Stimulated activated naive CD8-positive, alpha-beta T cell treated with anti-CD3 and anti-CD28 coated beads, Interleukin-15, Interleukin-2, amounts not matched to agents 100 U/mL and 50 U/mL, for 24 hours (primary cell): ENCODE measurements at places on chromosomes 7 and 10.

DNA sequence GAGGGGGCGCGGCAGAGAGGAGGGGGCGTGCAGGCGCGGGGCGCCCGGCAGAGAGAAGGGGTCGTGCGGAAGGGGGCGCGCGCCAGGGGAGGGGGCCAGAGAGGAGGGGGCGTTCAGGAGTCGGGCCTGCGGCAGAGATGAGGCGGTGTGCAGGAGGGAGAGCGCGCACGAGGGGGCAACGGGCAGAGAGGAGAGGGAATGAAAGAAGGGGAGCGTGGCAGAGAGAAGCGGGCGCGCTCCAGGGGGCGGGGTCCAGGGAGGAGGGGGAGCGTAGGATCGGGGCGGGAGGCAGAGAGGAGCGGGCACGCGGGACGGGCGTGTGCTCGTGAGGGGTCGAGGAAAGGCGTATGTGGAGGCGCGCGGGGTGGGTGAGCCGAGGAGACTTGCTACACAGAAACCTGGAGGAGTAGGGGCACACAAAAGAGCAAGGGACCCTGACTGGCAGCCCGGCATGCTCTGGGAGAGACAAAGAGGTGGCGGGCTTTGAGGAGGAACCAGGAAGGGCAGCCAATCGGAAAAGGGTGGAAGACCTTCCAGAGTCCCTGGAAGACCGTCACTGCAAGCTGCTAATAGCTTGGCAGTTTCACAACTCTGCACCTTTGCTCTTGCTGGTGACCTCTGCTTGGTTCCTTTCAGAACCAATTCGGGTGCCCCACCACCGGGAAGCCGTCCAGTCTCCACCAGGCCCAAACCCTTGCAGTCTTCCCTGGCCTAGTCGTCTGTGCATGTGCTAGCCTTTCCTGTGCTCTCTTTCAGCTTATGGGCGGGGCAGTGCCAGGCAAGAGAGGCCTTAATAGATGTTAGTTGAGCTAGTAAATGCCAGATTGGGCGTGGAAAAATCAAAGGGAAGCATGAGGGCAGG is 639 bp downstream of the DYDC2 start:
- DNase-seq, result peak; percentile 9

DNA sequence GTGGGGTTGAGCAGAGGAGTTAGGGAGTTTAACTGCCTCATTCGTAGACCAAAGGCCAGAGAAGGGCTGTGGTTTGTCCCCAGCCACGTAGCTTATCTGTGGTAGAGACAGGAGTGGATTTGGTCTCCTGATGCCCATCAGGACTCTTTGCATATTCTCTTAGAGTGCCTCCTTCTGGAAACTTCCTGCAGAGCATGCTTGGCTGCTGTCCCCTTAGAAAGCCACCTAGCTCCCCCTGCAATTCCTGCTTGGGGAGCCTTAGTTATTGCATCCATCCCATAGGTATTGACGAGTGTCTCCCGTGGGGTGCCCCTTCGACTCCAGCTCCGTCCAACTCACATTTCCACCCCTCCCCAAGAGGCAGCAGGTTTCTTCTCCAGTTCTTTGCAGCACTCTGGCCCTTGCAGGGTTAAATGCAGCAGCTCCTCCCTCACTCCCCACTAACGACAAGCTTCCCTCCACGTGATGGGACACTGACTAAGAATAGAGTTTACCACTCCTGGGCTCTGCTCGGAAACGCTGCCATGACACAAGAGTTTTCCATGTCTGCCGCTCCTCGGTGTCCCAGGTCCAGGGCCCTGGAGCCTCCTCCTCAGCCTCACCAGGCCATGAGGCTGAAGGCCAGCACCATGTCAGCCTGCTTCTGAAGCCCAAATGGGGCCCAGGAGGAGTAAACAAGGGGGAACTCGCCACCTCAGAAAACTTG is 147.8 kb upstream of the UNC5B start:
- no peak for DNase-seq

DNA sequence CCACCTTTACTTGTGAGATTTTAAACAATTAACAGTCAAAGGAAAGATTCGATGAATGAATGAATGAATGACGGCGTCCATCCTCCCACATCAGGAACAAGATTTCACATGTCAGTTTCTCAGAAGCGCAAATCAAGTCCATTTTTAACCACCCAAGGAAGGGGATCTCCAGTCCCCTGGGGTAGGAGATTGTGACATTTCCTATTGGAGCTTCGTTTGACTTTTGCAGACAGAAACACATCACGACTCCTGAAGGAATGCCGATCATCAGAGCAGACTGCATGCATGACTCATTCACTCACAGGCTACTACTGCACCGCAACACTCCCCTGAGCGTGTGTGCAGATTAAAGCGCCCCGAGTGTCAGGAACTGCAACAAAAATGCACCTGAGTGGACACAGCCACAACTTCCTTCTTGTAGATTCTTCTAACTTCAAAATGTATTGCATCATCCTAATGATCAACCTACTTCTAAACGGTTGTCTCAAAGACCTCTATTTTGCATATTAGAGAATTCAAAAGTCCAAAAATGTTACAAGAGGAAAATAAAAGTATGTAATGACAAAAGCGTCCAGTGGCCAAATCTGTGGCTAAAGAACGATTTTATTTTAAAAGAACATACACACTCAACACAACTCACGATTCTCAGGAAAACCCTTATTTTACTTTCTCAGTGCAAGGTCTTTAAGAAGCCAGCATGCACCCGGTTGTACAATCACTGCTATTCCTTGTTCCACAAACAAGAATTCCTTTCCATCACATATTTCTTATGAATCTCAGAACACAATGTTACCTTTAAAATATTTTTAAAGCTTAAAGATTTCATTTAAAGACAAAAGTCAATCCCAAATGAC is 172.6 kb downstream of the FAM107B start:
- DNase-seq, result peak; percentile 65

- DNase-seq, result peak; percentile 7
Measured at GRCh38 chr10:12849319-12850181, 152.0 kb downstream of the CCDC3 start.

- DNase-seq, result no peak
Measured at GRCh38 chr10:35349389-35349915, 13.1 kb downstream of the CCNY start.

GRCh38 chr7:86790383-86790782 is 146.7 kb downstream of the GRM3 start:
- no peak for DNase-seq

- no peak for DNase-seq
Measured at GRCh38 chr10:6503171-6503570, 76.9 kb downstream of the PRKCQ start.
